Natural killer cell (primary cell): ENCODE measurements at places on chromosomes 2 and 18. TPM values are rescaled to one million over a fixed set of nuclear protein-coding genes. Genes with fewer than 3 reads are reported as not detected.

DNA sequence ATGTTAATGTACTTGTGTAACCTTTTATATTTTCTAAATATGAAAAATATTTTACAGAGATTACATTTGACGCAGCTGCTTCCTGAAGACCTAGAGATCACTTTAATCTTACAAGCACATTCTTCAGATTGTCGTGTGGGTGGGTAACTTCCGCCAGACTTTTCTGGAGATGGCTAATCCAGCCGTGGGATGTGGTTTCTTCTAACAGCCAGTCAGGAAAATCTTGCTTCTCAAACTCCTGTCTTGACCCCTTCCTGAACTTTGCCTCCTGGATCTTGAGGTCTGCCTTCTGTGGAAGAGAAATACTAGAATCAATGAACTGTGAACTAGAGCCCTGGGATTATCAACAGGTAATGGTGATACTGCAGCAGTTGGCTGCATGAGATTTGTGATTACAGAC lies 401.6 kb upstream of the TNP1 start:
- no peak overlapping the region for H3K27ac ChIP-seq
- no peak overlapping the region for H3K4me3 ChIP-seq
- no peaks in the 10 kb centered on the region for H3K36me3 ChIP-seq
- H3K4me1 ChIP-seq, result no peaks in the 10 kb centered on the region

ZNF2 gene
- 0.96 TPM for total RNA-seq

DNA sequence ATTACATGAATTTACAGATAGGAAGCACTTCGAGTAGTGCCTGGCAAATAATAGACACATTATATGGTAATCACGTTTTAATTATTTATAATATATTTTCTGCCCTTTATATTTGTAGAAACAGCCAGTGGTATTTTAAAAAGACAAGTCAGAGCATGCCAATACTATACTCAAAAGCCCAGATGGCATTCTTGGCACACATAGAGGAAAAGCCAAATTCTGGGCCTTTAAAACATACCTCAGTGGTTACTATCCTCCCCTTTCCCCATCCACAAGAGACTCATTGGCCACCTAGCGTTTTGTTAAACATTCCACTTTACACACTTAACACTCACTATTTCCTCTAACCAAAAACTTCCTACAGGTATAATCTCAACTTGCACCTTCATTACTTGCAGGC lies 63.3 kb upstream of the ZNF804A start:
- H3K27me3 ChIP-seq, result no peaks in the 10 kb centered on the region
- H3K4me1 ChIP-seq, result no peaks in the 10 kb centered on the region
- DNase-seq, result no peak
- no peak overlapping the region for H3K4me3 ChIP-seq
- no peak overlapping the region for H3K27ac ChIP-seq

- no peaks in the 10 kb centered on the region for H3K4me1 ChIP-seq
- no peaks in the 10 kb centered on the region for H3K36me3 ChIP-seq
- no peak overlapping the region for H3K27ac ChIP-seq
- DNase-seq, result no peak
- no peaks in the 10 kb centered on the region for H3K27me3 ChIP-seq
- no peak overlapping the region for H3K4me3 ChIP-seq
These were observed 789.4 kb upstream of the PIK3C3 start for GRCh38 chr18:41165625-41166024.

- DNase-seq, result no peak
- peaks cover 42% of the 10 kb centered on the region for H3K27me3 ChIP-seq
- peaks cover 5% of the 10 kb centered on the region for H3K4me1 ChIP-seq
- no peak overlapping the region for H3K27ac ChIP-seq
- H3K4me3 ChIP-seq, result no peak overlapping the region
These were observed 2.5 kb upstream of the GBX2 start for GRCh38 chr2:236170590-236171165.
